ENCODE measurements at places on chromosomes 11 and 22. TPM values are rescaled to one million over a fixed set of nuclear protein-coding genes. Genes with fewer than 3 reads are reported as not detected.

The TNNT3 gene
- 28.9 TPM for total RNA-seq

The SRPRA gene
- 52.3 TPM for total RNA-seq

The ELFN2 gene
- total RNA-seq: 0.60 TPM

The CHST1 gene
- 6.3 TPM for total RNA-seq

The NCF4 gene
- not detected for total RNA-seq

The ADM gene
- total RNA-seq: 381 TPM
